ENCODE measurements at places on chromosomes 5 and 9.

GRCh38 chr5:10493884-10494283 lies 52.2 kb downstream of the ROPN1L start:
- DNase-seq: no peak

DNA sequence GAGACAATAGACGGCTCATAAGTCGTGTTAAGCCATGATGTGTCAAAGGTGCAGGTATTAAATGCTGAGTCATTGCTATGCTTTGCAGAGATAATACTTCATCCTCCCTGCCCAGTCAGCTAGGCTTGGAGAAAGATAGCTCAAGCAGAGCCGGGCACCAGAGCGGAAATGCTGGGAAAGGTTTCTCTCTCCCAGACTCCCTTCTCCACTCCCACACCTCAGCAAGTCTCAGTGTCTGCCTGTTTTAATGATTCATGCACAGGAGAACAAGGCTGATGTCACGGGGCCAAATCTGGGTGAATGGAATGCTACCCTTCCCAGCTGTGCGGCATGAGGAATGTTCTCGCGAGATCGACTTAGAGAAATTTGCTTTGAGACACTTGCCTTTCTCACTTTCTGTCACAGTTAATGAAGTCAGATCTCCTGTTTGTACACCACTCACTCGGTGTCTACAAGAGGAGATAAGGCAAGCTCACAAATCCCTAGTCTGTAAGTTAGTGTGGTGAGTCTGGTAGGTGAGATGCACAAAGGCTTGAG lies 204.4 kb downstream of the EFNA5 start:
- DNase-seq: no peak

DNA sequence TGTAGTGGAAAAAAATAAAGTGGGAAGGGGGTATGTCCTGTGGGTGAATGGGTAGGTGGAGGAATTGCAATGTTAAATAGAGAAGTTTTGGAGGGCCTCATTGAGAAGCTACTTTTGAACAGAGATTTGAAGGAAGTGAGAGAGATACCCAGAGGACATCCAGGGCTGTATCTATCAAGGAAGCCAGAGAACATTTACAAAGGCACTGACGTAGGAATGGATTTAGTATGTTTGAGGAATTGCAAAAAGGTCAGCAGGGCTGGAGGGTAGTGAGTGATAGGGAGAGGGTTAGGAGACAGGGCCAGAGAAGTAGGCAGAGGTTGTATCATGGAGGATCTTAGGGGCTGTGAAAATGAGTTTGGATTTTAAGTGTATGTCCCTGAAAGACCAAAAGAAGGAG lies 13.9 kb downstream of the PTTG1 start:
- DNase-seq: no peak

- no peak for DNase-seq
Measured at GRCh38 chr5:95086927-95087815, 197.7 kb downstream of the MCTP1 start.

DNA sequence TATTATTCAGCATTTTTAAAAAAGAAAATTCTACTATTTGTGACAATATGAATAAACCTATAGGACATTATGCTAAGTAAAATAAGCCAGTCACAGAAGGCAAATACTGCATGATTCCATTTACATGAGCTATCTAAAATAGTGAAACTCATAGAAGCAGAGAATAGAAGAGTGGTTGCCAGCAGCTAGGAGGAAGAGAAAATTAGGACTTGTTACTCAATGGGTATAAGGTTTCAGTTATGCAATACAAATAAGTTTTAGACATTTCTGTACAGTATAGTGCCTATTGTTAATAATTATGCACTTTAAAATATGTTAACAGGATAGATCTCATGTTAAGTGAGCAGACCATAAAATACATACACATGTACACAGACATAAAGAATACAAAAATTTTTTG lies 73.8 kb upstream of the SPINK5 start:
- DNase-seq: no peak

GRCh38 chr5:149628221-149628620 lies 46.9 kb downstream of the ARHGEF37 start:
- DNase-seq: no peak
